Activated CD4-positive, alpha-beta T cell treated with anti-CD3 and anti-CD28 coated beads for 36 hours (primary cell): ENCODE measurements at places on chromosomes 5 and 9. TPM values are rescaled to one million over a fixed set of nuclear protein-coding genes. Genes with fewer than 3 reads are reported as not detected.
A peak's percentile ranks its signal among the peaks of the same experiment; 100 is the strongest.

Gene PTPA
- 71.9 TPM for total RNA-seq

Gene PCDHA10
- total RNA-seq = not detected

- DNase-seq = no peak
These were observed 12.3 kb downstream of the ROR2 start for GRCh38 chr9:91937727-91938126.

DNA sequence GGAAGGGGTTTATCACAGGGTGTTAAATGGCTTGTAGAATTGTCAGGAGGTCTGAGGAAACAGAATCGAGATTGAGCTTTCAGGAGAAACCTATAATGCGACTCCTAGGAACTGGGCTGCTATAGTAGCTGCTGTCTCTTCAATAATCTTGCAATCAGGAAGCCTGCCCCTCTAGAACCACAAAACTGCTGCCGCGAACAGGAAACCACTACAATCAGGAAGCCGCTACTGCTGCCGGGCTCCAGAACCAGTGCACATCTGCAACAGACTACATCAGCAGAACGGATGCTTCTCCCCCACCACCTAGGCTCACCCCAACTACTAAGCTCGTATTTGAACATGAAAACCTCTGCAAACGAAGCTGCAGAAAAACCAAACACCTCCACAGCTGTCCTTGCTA lies 31.6 kb downstream of the TNFSF8 start:
- DNase-seq = peak; percentile 76

GRCh38 chr9:134985451-134985850 lies 67.7 kb upstream of the FCN1 start:
- no peak for DNase-seq

DNA sequence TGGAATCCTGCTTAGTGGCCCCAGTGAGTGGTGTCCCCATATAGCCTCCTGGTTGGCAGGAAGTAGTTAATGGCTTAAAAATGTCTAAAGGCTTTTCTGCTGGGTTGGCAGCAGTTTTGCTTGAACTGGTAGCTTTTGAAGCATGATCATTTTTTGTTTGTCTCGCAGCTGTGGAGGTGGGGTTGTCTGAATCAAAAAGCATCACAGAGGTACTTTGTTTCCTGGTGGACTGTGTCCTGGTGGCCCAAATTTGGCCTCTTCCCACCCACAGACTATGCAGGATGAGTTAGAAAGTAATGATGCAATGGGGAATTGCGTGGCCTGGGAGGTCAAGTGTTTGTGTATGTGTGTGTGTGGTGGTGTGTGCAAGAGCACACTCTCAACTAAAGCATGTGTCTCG lies 322.7 kb downstream of the ARHGEF28 start:
- no peak for DNase-seq

Gene SPATA31E1
- total RNA-seq = not detected

Gene PSAT1
- total RNA-seq = 190 TPM

- no peak for DNase-seq
These were observed 207.3 kb downstream of the SAXO1 start for GRCh38 chr9:18825656-18826170.

DNA sequence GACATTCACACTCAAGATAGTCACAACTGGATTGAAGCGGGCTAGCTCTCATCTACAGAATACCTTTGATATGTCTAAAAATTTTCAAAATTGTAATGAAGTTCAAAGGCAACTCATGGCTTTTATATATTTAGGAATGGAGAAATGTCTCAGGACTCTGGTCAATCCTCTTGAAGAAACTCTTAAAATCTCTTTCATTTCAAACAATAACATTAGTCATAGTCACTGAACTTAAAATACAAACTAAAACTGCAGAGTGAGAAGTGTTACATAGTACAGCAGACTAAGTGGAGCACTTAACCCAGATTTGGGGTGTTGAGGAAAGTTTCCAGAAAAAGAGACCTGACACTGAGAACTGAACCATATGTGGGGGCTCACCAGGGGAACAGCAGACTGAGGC lies 20.7 kb downstream of the FANCC start:
- no peak for DNase-seq

DNA sequence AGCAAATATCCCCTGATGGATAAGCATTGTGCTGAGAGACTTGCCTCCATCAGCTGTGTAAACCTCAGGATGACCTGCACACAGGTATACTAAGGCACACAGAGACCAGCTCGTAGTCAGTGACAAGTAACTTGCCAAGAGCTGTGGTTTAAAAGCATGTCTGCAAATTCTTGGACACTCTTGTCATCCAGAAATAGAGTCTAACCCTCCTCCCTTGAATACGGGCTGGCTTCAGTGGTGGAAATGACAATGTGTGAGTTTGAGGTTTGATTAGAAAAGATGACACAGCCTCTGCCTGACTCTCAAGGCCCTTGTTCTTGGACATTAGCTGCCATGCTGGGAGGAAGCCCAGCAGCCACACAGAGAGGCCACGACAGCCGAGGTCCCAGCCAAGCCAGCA lies 114.4 kb downstream of the GADD45G start:
- DNase-seq = no peak

- no peak for DNase-seq
These were observed 658.4 kb downstream of the TLR4 start for GRCh38 chr9:118362596-118362995.

Gene CDX1
- total RNA-seq = not detected

Gene ERCC6L2
- 25.9 TPM for total RNA-seq

Gene SLC27A6
- total RNA-seq = not detected

- DNase-seq = no peak
These were observed 1083.0 kb downstream of the CDH9 start for GRCh38 chr5:25955337-25955736.

Gene CTXN3
- not detected for total RNA-seq

DNA sequence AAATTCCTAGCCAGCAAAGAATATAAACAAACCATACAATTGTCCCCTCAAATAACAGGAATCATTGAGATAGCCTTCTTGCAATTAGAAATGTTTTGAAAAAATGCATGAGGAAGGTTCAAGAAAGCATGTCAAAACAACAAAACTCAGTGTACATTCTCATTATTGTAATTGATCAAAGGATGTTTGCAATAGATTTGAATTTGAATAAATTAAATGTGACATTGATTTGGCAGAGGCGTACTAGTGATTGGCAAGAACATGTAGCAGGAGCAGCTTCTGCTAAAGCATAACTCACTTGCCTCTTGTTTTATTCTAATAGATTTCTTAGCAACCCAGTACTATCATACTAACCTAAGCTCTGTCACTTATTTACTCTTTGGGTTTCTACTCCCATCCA lies 19.9 kb downstream of the SMIM15 start:
- DNase-seq = no peak

GRCh38 chr9:74908665-74909064 lies 20.9 kb upstream of the TRPM6 start:
- no peak for DNase-seq

DNA sequence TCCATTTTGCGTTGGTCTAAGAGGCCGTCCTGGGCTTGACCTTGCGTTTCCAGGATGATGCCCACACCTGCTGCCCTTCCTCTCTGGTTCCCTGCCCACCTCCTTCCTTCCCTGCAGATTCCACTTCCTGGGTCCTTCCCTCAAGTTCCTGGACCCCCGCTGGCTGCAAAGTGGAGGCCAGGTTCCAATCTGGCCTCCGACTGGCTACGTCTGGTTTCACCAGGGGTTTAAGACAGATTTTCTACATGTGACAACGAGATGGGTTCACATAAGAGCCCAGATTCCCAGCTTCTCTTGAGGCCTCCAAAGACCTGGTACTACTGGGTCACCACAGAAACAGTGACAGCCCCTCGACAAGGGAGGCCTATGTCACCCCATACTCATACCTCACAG lies 2.1 kb downstream of the MGAT4B start:
- no peak for DNase-seq

GRCh38 chr9:137168573-137168903 lies 1.3 kb downstream of the LRRC26 start:
- peak; percentile 37 for DNase-seq

Gene PAEP
- not detected for total RNA-seq

DNA sequence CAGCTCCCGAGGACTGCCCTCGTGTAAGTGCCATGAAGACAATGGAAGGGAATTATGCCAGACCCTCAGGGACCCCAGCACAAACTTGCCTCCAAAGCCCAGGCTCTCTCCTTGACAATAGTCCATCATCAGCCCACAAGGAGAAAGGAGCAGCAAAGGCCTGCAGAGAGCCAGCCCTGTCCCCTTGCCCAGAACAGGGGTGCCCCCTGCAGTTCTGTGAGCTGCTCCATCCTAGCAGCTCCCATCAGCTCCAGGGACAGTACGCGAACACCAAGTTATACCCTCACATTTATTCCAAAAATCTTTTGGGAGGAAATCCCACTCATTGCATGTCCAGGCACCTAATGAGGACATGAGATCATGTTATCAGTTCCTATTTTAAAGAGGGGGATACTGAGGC lies 11.1 kb downstream of the BARX1 start:
- no peak for DNase-seq

Gene CSF1R
- 0.76 TPM for total RNA-seq

Gene ATP10B
- not detected for total RNA-seq

- DNase-seq = no peak
These were observed 76.6 kb downstream of the RORB start for GRCh38 chr9:74573640-74574191.

GRCh38 chr5:62314213-62314830 lies 8.3 kb downstream of the KIF2A start:
- DNase-seq = no peak

Gene PCDHB9
- not detected for total RNA-seq

Gene MYO10
- total RNA-seq = 0.28 TPM

Gene RAB24
- 10.9 TPM for total RNA-seq

Gene F2RL2
- total RNA-seq = not detected

Gene SPACA9
- 2.7 TPM for total RNA-seq

DNA sequence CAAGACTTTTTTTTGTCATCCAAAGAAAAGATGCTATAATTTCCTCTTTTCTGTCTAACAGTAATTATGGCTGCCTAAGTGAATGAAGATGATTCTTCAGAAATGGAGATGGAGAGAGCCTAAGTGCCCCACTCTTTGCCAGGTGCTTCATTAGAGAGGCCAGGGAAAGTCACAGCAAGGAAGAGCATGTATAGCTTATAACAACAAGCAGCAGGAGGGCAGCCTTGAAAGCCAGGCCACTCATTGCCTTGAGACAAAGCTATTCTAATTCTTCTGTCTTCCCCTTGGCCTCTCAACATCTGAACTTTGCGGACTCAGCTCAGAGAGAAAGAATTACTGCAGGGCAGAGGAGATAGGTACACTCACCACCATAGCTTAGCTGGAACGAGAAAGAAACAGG lies 112.0 kb upstream of the ZNF366 start:
- no peak for DNase-seq

- DNase-seq = no peak
These were observed 15.8 kb upstream of the TCF7 start for GRCh38 chr5:134098690-134099089.

Gene SLC23A1
- 0.43 TPM for total RNA-seq

- no peak for DNase-seq
These were observed 56.4 kb downstream of the ALDH7A1 start for GRCh38 chr5:126538579-126538978.

Gene PCDH1
- not detected for total RNA-seq

Gene SYNPO
- 0.14 TPM for total RNA-seq

Gene PPP2R2B
- total RNA-seq = 0.85 TPM

DNA sequence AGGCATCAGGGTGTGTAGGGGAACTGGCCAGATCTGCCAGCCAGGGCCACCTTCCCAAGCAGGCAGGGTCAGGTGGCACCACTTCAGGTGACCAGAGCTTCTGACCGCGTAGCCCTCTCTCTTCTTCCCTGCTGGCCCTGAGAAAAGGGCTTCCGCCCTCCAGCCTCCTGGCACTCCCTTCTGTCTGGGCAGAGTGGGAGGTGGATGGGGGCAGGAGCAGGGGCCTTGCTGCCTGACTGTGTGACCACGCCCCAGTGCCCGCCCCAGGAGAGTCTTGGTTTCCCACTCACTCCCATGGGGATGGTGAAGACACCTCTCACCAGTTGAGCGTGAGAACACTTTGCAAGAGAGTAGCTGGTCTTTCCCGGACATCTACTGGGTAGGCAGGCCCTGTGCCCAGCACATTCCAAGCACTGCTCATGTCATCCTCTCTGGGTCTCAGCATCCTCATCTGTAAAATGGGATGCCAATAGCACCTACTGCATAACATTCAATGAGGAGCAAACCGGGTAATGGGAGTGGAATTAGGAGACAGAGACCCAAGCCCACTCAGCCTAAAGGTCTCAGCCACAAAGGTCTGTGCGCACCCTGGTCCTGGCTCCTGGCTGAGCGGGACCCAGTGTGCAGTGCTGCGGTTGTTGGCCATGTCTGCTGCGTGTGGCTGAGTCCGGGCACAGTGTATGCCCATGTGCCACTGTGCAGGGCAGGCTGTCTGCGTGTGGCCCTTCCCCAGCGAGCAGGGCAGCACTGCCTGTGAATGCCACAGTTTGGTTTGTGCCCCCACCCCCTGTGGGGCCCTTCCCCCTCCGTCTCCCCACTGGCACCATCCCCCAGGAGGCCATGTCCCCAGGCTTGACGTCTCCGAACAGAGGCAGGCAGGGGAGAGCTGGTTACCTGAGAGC lies 179.1 kb upstream of the IER5L start:
- no peak for DNase-seq

DNA sequence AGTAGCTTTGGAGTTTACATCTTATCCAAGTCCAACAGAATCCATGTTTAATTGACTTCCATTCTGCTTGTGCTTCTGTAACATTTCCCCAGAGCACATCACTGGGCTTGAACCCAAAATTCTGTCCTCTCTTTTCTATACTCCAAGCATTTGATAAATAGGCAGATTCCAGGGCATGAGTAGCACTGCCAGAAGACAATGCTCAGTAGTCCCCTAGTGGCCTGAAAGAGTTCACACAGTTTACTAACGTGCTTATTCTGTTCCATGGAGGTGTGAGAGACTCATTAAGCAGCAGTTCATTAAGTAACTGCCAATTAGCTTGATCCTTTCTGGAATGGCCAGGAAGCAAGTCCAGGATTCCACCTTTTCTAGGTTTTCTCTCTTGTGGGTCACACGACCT lies 9.4 kb upstream of the GABRA6 start:
- DNase-seq = no peak

Gene FBLL1
- not detected for total RNA-seq

Gene EGR1
- 45.3 TPM for total RNA-seq

Gene NTNG2
- 2.0 TPM for total RNA-seq

DNA sequence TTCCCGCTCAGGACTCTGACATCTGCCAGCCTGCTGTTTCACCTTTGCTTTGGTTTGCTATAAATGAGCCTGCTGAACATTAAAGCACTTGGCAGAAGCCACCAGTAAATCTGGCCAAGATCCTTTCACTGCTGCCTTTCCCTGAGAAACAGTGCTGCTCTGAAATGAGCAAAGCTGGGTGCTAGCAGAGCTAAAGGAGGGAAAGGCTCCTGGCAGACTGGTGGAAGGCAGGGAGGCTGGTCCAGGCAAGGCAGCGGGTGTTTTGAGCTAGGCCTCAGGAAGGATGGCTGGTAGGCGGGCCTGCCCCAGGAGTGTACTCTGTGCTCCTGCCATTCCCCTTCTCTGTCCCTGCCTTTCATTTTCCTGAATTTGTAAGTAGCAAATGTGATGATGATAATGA lies 52.5 kb upstream of the PTGS1 start:
- no peak for DNase-seq

Gene THG1L
- total RNA-seq = 29.9 TPM
